NCI-H1105 (cell line): ENCODE measurements at places on chromosomes 4 and X.

DNA sequence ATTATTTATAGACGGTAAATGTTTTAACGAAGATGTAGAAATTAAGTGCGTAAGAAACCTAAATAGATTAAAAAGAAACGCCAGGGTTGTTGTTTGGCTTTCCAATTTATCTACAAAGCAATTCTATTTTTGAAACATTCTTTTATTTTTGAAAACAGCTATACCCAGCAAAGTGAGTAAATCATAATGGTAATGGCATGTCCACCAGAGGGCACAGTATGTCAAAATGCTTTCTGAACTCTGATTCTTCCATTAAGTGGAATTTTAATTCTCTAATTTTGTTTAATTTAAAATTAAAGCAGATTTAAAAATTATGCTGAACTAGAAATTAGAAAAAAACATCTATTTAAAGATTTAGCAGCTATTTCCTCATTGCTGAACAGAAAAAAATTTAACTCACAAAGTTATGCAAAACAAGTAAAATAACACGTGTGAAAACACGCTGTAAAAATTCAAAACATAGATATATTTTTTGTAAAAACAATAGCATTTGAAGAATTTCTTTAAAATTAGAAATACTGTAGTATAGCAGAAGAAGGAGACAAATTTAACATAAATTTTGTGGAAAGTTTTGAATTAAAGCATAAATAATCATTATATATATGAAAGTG lies 26.5 kb downstream of the RASSF6 start:
- DNase-seq, result peak; percentile 18

- DNase-seq, result no peak
Observed at GRCh38 chr4:168907119-168907698, 102.8 kb downstream of the CBR4 start.

DNA sequence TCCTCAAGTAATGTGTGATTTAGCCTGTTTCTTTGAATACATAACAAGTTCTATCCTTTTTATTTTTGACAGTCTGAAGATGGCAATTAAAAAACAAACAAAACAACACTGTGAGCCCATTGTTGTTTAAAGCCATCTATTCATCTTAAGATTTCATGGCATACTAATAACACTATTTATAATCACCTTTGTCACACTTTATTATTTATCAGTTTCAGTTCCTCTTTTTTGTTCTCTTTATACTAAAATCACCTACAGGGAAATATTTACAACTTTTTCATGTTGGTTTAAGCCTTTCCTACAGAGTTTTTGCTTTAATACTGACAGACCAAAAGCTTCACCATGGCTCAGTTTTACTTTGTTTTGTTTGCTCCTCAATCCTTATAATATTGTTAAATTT lies 247.4 kb upstream of the CTSO start:
- DNase-seq, result no peak

GRCh38 chrX:55523356-55523755 lies 33.7 kb upstream of the USP51 start:
- no peak for DNase-seq

- no peak for DNase-seq
Observed at GRCh38 chr4:158811704-158812103, 42.9 kb downstream of the FNIP2 start.

GRCh38 chr4:168021666-168022065 lies 70.7 kb upstream of the ANXA10 start:
- no peak for DNase-seq

DNA sequence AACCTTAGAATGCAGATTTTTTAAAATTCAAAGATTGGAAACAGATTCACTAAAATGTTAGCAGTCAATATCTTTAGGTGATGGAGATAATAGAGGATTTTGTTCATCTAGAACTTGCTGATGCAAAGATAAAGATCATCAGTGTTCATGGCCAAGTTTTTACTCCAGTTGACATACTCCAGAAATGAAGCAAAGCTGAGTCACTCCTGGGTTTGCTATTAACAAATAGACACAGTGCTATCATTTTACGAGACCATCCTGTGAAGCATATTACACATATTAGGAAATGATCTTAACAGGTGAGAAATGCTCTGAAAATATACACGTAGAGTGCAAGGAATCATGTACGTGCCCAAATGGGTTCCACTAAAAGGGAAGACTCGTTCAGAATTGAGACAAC lies 170.6 kb upstream of the FAM9B start:
- no peak for DNase-seq

DNA sequence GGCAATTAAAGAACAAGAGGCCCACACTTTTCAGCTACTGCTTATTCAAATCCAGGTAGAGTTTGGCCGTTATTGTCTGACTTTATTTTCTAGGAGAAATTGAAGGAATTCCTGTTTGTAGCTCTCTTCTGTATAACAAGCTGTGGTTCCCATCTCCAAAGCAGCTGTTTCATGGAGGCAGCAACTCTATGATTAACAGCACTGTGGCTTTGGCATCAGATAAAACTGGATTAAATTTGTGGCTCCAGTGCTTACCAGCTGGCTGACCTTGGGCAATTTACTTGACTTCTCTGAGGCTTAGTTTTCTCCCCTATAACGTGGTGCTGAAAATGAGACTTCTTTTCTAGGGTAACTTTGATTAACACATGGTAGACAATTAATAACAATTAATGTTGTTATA lies 28.1 kb downstream of the SLC30A9 start:
- DNase-seq, result no peak

- no peak for DNase-seq
Observed at GRCh38 chrX:74232859-74233258, 71.1 kb upstream of the ZCCHC13 start.

DNA sequence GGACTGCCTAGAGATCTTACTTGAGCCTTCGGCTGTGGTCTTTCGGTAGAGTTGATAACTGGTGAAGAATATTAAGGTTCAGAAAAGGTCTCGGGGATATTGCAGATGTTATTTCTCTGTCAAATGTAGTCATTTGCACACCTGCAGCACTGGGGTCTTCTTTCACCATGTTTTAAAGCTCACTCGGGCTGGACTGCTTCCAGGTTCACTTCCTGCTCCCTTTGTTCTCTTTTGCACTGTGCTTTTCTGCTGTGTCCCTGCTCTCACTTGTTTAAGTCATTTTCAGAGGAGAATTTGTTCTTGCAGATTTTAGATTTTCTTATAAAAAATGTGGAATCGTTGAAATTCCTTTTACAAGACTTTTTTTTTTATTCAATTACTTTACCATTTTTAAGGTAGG lies 68.5 kb downstream of the BMPR1B start:
- no peak for DNase-seq

- DNase-seq, result no peak
Observed at GRCh38 chr4:70945046-70945445, 42.9 kb downstream of the MOB1B start.

- no peak for DNase-seq
Observed at GRCh38 chr4:166252487-166253402, 379.7 kb downstream of the TLL1 start.

DNA sequence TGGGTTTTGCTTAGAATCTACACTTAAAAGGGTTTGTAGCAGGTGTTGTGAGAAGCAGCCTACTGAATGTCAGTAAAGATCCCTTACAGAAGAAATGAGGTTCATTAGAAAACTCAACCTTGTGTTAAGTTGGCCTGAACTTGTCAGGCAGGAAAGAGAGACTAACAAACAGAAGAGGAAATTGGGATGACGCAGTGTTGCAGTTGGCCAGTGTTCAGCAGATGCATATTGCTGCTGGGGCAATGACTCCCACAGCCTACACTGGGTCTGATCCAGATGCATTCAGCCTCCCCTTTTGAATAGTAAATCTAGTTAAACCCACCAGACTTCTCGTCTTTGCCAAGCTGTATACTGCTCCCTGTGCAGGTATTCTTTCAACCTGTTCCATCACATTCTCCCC lies 409.4 kb downstream of the UBE2NL start:
- no peak for DNase-seq

DNA sequence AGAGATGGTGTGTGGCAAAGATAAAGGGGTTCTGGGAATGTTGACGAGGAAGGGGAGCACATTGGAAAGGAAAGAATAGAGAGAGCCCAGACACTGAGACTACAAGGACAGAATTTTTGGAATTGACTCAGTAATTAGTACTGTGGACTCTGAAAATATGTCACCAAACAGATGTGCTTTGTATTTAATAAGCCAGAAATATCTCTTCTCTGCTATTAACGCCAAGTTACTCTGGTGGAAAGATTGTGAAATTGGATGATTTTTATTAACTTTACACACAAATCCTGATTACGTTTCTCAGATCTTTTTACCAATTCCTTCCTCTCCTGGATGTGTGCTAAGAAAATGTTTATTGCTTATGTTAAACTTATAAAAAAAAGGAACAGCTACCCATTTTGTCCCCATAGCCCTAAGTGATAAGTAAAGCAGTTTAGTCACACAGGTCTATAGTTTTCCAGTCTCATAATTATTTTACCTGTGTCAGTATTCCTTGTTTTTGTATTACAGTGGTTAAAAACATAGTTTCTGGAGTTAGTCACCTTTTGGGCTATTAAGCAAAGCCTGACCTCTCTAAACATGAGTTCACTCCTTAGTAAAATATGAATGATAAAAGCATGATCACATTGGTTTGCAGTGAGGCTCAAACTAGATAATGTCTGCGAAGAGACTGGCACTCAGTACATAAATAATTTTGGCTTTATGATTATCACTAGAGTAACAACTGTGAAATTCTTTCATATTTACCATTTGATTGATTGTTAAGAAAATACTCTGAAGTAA lies 1068.3 kb downstream of the STIM2 start:
- DNase-seq, result no peak
